ENCODE measurements at places on chromosomes 16 and 17.

GRCh38 chr17:57178839-57179238 is 77.5 kb upstream of the MSI2 start:
- DNase-seq, result no peak

DNA sequence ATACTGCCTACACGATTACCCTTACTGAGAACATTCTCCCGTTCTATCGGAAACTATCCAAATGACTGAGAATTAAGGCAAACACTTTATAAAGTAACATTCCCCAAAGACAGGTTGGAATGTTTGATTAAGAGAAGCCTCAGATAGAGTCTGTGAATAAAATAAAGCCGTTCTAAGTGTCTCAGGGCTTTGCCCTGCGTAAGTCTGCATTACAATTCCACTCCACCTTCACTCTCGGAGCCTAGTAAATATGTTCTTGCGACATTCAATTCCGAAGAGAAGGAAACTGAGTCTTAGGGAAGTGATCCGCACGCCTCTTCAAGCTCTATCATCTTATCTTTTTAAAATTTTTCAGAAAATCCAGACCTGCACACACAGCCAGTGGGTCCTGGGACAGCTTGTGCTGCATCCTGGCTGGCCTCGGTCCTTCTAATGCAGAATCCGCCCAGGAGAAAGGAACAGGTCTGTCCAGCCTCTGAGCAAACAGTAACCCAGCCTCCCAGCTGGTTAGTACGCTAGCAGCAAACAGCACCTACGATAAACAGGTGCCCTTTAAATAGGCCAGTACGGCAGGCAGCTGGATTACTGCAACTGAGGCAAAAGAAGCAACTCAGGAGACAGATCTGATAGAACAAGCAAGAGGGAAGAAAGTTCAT is 254.1 kb upstream of the IRX3 start:
- no peak for DNase-seq

DNA sequence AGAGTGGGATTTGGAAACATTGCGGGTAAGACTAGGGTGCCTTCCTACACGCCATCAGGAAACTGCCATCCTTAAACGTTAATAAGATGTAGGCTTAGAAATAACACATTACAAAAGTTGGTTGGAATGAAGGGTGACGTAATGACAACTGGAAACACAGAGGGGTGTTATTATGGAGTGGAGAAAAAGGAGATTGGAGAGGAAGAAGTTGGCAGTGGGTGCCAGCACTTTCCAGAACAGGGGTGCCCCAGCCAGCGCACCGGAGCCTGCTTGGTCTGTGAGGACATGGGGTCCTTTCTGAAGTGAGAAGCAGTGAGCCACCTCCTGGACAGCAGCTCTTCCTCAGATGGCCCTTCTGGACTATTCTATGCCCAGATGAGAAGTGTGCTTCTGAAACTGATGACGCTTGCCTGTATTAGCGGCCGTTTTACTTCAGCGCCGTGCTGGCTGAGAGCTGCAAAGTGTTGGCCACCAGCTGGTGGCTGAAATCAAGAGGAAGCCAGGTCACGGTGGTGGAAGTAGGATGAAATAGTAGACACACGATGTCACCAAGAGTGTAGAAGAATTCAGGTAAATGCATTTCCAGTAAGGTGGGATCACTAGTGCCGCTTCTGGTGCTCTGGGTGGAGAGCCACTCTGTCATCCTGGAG is 244.8 kb downstream of the NTN1 start:
- no peak for DNase-seq

DNA sequence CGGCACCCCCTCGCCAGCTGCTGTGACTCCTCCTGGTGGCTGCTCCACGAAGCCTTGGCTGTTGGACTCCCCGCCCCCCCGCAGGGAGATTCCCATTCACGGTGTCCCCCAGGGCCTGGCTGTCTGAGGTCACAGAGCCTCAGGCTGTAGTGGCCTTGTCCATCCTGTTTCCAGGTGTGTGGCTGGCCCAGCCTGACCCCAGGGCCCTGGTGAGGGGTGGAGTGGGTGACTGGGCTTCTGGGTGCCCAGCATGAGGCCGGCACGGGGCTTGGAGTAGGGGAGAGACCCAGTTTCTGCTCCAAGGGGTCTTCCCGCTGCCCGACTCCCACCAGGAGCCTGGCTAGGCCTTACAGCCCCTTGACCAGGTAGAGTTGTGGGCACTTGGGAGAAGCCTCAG is 10.4 kb downstream of the PRSS27 start:
- DNase-seq, result no peak

- DNase-seq, result no peak
Measured at GRCh38 chr16:85307552-85308364, 195.5 kb upstream of the CIBAR2 start.

DNA sequence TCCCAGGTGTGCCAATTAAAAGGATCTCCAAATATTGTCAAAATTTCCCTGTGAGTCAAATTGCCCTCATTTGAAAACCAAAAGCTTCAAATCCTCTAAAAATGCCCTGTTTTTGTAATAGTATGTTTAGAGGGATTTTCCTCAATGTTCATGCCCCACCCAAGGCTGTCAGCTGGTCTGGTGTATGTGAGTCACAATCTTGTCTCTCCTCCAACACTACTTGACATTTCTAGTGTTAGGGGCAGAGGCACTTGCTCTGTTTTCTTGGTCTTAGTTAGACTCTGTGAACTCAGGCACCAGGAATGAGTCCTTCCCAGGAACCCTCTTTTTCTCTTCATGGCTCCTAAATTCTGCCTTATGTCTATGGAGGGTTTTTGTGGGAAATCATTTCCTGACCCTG is 634.8 kb downstream of the KCNJ2 start:
- no peak for DNase-seq

DNA sequence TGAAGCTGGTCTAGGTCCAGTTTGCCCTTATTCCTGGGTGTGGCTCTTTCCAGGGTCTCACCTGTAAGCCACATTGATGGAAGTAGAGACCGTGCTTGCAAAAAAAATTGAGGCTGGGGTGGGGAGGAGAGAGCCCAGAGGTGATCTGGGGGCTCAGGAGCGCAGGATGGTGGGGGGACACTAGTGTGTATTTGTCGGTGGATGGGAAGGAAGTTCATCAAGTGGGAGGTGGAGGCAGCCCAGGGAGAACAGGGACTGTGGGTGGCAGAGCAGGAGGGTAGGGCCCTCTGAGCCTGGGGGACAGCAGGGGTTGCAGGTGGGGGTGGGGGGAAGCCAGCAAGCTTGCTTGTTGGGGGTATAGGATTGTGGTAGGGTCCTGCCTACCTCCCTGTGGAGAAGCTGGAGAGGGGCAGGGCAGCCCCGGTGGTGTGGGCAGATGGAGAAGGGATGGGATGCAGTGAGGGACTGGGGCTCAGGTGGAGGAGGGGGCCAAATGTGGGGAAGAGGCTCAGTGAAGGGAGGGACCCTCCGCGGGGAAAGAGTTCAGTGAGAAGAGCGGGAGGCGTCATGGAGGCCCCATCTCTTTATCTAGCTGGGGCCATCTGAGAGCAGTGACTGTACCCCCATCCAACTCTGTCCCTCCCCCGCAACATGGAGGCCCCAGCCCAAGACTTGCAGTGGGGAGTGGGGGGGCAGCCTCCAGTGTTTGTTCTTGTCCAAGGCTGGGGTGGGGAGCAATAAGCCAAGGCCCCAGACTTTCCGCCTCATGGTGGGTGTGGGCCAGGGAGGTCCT is 17.2 kb upstream of the TMEM92 start:
- no peak for DNase-seq

DNA sequence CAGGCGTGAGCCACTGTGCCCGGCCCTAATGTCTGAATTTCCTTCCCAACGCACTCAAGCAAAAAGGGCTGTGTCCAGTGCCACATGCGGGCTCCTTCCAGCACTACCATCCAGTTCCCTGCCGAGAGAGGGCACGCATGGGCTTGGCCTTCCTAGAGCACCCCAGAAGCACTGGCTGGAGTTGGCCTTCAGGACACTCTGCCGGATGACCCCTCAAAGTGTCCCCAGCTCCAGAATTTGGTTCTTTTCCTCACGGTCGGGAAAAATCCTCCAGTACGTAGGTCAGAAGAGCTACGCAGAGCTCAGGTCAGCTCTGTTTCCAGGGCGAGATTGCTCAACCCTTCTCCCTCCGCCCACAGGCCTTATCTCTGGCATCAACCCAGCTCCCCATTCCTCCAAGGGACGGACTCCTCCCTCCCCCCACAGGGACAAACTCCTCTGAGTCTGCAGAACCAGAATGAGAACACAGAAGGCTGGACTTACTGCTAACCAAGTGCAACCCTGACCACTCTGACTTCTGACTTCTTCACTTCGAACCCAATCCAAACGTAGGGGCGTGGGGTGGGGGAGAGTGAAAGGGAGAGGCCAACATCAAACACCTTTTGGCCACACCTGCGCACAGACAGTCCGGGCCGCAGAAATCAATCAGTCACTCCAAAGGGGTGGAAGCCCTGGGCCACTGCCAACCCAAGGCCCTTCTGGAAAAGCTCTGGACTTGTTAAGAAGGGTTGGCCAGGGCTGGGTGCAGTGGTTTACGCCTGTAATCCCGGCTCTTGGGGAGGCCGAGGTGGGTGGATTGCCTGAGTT is 3.6 kb downstream of the CDC42EP4 start:
- DNase-seq, result no peak

- no peak for DNase-seq
Measured at GRCh38 chr16:65463652-65464260, 341.9 kb upstream of the CDH11 start.

DNA sequence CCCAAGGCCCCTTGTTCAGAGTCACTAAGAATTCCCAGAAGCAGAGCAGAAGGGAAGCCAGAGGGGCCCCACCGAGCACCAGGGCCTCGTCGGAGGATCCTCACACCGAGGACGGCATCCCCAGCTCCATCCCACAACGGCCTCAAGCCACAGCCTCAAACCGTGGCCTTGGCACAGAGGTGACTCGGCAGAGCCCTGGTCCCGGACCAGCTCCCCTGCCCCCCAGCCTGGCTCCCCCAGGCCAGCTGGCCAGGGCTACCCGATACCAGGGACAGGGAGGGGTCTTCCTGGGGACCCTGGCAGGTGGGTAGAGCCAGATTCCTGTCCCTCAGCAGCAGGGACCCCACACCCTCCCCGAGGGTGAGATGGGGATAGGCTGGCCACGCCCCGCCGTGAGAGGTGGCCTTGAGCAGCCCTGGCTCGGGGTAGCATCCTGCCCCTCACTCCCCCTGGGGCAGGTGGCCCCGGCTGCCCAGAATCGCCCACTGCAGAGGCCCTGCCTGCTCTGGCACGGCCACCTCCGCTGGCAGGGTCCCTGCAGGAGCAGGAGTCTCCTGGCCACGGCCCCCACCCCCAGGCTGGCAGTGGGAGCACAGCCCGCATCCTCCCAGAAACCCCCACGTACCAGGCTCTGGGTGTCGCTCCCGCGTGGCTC is 5.6 kb upstream of the PVALEF start:
- no peak for DNase-seq

DNA sequence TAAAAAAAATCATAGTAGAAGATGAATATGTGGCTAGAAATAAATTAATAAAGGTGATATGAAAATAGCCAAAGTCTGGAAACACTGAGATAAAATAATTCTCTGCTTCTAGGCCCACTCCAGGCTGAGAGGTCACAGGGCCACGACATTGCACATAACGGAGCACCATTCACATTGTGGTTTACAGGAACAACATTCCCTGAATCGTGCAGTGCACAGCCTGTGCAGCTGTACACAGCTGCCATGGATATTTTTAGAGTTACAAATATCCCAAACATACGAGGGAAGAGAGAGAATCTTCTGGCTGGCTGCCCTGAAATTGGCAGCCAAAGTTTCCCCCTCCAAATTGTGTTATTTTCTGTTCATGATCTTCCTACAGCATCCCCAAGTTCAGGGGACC is 68.8 kb downstream of the GSG1L start:
- no peak for DNase-seq

- no peak for DNase-seq
Measured at GRCh38 chr17:61155590-61156237, 243.9 kb upstream of the TBX2 start.

GRCh38 chr17:43634591-43635125 is 27.1 kb downstream of the MEOX1 start:
- DNase-seq, result no peak

DNA sequence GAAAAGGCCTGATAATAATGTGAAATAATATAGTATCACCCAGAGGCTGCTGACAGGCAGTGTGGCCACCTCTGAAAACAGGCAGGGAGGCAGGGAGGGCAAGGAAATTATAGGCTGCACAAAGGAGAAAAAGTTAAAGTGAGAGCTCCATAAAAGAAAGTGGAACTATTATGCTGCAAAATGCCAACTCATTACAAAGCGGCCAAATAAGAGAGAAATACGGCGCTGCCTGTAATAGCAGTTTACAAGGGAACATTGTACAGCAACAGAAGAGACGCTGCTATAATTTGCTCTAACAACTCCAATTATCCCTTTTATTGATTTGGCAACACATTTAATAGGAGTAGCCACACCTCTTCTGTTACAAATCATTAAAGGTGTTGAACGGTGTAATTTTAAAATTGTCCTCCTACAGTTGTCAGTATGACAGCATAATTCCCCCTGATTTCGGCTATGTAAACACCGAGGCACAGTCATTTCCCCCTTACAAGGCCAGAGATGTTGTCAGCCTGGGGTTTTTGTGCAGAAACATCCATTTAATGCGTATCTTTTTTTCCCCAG is 120.3 kb downstream of the MRM1 start:
- DNase-seq, result peak; percentile 7

DNA sequence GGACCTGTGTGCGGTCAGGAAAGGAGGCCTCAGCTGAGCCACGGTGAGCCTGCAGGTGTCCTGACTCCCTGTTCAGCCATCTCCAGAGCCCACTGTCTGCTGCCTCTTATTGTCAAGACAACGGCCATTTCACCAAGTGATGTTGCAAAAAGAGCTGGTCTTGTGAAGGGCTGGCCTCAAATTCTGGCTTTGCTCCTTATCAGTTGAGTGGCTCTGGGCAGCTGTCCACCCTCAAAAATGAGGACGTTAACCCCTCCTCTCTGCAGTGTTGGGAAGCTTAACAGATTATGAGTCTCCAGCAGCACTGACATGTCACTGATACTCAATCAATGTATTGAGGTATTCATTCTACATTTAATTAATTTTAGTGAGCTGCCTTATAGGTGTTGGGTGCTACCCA is 171.1 kb upstream of the TOX3 start:
- DNase-seq, result no peak

DNA sequence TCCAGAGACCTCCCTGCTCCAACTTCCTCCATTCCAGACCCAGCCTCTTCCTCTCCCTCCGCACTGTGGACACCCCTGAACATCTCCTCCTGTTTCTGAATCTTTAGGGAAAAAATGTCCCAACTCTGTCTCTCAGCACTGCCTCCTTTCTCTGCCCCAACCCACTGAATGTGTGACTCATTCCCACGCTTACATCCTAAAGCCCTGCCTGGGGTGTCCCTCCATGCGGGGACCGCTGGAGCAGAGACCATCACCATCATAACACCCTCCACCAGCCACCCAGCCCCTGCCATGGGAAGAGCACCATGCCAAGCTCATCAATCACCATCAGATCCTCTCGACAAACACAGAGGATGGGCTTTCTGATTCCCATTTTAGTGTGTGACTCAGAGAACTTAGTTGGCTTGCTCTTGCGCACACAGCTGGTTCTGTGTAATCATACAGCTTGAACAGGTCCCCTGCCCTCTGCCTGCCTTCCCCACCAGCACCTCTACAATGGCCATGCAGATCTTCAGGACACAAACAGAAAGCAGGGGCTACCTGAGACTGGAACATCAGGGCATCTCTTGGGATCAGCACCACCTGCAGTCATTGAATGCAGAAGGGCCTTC is 10.7 kb downstream of the RPRML start:
- no peak for DNase-seq
